NK-92 treated with Interleukin-12 subunit alpha and Interleukin-12 subunit beta, amount 100 ng/mL, for 24 hours (cell line): ENCODE measurements at places on chromosomes 16 and 17.

GRCh38 chr16:4936181-4936990, 562 bp downstream of the PPL start:
- no peak for DNase-seq

DNA sequence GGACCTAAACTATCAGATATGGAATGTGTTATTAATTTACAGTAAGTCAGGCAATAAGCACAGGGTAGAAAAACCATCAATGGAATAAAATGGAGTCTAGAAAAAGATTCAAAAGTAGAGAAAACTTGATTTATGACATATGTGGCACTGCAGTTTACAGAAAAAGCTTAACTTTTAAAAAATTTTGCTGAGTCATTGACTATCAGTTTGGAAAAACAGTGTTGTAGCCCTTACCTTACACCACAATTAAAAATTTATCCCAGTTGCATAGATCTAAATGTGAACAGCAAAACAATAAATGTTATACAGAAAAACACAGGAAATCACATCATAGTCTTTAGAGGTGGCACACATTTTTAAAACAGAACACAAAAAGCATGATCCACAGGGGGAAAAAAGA, 108.5 kb downstream of the USP22 start:
- no peak for DNase-seq

- no peak for DNase-seq
These were observed 49.0 kb downstream of the SOX9 start for GRCh38 chr17:72169823-72170222.

- DNase-seq, result no peak
These were observed 14.3 kb downstream of the POLR3E start for GRCh38 chr16:22311520-22311919.

- DNase-seq, result no peak
These were observed 225.9 kb downstream of the CNTNAP4 start for GRCh38 chr16:76503091-76503490.

- DNase-seq, result no peak
These were observed 147.0 kb downstream of the ABCA8 start for GRCh38 chr17:68807998-68808772.

GRCh38 chr17:33113276-33113990, 121.8 kb downstream of the SPACA3 start:
- DNase-seq, result no peak

- DNase-seq, result no peak
These were observed 16.8 kb upstream of the COG7 start for GRCh38 chr16:23469814-23470213.

GRCh38 chr16:13558752-13559151, 361.2 kb upstream of the ERCC4 start:
- no peak for DNase-seq

- peak; percentile 42 for DNase-seq
These were observed 14.6 kb upstream of the CD79B start for GRCh38 chr17:63946440-63947363.

DNA sequence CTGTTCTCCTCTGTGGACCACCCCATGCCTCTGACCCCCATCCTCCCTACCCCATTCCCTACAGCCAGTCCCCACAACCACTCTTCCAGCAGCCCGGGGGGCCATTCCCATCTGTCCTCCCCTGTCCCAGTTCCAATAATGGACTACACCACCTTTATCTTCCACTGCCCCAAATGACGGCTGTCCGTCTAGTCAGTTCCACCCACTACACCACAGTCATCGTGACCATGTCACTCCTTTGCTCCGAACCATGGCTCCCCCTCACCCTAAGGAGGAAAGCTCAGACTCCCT, 15.3 kb downstream of the PDP2 start:
- DNase-seq, result no peak

DNA sequence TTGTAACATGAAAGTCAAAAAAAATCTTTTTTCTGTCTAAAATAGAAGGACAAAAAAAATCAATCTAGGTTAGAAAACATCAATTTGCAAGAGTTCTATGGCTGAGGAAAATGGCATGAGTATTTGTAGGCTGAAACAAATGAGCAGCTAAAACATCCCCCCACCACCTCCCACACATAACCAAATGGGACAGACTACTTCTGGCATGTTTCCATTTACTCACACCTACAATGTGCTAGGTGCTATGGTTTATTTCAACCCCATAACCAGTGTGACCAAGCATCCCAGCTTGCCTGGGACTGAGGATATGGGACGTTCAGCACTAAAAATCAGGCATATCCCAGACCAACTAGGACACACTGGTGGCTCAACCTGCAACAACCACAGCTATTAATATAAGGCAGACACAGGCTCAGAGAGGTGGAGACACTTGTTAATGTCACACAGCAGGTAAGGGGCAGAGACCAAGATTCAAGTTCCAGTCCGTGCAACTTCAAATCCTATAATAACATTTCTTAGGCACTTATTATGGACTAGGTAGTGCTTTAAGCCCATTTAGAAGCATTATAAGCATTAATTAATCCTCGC, 96.0 kb downstream of the XYLT1 start:
- DNase-seq, result no peak

DNA sequence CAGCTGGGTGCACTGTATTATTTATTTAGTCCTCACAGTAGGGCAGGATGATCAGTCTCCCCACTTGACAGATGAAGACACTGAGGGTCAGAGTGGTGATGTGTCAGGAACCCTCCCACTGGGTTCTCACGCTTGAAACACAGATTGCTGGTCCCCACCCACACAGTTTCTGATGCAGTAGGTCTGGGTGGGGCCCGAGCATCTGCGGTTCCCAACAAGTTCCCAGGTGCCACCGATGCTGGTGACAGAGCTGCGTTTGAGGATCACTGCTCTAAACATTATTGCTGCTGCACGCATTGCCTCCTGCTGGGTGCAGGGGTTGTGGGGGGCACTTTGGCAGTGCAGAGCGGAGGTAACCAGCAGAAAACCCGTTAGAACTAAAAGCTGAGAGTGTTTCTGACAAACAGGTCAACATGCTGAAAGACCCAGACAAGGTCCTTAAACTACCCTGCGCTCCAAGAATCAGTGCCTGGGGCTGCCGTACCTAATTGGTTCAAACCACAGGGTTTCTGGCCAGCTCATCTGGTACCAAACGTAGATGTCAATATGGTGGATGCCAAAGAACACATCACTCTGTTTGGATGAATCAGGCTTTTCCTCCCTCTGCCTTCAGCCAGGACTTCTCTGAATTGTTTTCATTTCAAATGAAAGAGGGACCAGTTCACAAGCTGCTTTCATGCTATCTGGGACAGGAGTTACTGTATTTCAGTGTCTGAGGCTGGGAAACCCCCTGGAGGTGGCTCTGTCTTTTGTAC, 76.0 kb downstream of the ABCC1 start:
- DNase-seq, result no peak

- DNase-seq, result no peak
These were observed 2.7 kb downstream of the FBXO31 start for GRCh38 chr16:87380881-87381280.

GRCh38 chr17:28569446-28569845, 1.9 kb downstream of the PIGS start:
- DNase-seq, result no peak

- peak; percentile 24 for DNase-seq
These were observed 198.8 kb upstream of the CACNG5 start for GRCh38 chr17:66636111-66636510.

GRCh38 chr17:82000803-82001570, 21.7 kb downstream of the CENPX start:
- no peak for DNase-seq

GRCh38 chr17:50114849-50115357, 15.1 kb downstream of the SAMD14 start:
- no peak for DNase-seq

DNA sequence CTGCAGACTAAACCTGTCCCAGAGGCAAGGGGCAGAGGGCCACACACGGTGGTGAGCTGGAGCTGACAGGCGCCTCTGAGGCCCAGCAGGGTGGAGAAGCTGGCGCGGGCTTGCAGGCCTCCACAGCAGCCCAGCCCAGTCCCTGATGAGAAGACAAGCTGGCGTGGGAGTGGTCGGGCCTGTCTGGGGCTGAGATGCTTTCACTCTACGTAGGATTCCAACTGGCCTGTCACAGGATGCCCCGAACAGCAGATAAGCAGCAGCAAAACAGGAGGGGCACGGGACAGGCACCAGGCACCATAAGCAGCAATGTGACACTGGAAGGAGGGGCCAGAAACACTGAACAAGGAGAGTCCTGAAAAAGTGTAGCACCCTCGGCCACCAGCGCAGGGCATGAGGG, 40.1 kb downstream of the PEMT start:
- DNase-seq, result no peak

- DNase-seq, result no peak
These were observed at the start of gene TEKT3 for GRCh38 chr17:15341385-15341849. Gene TEKT3 (minus strand): TSS chr17:15341597. CDS start chr17:15331585, 10,012 bp downstream.

DNA sequence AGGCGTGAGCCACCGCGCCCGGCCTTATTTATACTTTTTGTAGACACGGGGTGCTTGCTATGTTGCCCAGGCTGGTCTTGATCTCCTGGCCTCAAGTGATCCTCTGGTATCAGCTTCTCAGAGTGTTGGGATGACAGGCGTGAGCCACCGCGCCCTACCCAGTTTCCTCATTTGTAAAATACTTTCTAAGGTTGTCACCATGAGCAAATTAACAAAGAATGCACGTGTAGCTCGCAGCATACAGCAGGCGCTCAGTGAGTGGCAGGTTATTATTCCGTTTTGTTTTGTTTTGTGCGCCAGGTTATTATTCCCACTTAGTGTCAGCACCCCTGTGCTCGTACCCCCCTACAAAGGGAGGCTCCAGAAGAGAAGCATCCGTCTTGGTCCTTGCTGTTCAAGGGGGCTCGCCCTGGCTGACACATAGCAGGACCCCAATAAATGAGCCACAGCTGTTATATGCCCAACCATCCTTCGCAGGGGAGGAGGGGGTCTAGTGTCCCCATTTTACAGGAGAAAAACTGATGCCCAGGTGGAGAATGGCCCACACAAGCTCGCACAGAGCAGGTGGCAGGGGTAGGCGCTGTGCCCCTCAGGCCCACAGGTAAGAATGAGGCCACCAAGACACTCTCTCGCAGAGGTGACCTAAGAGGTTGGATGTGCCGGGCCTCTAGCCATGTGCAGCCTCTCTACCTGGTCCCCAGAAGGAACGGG, 686 bp upstream of the MIEF2 start:
- no peak for DNase-seq

DNA sequence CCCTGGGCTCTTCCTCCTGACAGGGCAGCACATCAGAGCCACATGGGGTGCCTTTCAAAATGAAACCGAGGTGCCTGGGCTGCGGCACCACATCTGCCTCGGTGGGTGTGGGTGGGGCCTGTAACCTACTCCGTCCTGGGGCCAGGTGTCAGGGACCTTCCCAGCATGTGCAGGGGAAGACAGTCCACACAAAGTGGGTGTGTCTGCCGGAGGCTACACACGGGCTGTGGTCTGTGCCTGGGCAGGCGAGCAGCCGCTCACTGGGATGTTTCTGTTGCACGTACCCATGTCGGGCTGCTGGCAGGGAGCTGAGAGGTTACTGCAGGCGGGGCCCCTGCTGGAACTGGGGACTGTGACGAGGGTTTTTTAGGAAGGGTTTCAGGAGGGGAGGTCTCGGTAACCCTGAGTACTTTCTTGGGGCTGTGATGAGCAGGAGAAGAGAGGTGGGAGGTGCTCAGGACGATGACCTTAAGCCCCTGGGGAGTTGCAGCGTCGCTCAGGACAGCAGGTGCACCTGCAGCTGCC, 351.2 kb downstream of the SEC14L1 start:
- no peak for DNase-seq

DNA sequence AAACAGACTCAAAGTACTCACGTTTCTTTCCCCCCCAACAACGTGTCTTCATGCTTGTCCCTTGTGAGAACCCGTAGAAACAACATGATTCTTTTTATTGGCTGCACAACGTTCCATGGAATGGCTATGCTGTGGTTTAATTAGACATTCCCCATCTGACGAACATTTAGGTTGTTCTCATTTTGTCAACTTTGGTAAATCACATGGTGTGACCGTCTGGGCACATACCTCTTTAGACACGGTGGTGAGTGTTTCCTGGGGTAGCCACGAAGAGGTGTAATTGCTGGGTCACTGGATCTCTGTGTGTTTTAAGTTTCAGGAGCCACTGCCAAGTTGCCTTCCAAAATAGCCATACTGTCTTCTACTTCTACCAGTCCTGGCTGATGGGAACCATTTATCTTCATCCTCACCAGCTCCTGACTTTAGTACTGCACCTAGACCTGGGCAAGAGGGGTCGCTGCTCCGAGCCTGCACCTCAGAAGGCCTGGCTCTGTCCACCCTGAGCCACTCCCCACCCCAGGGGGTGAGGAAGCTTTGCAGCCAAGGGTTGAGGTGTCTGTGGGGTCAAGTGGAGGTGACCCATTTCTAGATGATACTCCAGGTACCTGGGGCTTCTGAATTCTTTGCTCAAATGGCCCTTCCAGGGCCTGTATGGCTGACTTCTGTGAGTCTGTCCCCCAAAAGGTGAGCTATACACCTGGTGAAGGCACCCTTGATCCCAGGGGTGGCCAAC, 84.7 kb downstream of the IRX5 start:
- no peak for DNase-seq

DNA sequence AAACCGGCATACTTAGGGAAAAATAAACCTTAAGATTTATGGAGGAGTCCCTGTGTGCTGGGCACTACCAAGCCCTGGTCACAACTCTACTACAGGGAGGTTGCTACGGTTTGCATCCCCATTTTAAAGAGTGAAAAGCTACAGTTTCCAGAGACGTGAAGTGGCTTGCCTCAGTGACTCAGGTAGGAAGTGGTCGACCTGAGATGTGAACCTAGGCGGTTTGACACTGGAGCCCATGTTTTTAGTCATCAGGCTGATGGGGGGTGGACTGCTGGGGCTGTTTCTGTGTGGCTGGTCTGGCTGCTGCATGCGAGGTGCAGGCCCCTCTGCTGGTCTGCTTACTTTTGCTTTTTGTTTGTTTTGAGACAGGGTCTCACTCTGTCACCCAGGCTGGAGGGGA, 6.6 kb downstream of the COX6A2 start:
- peak; percentile 84 for DNase-seq

- DNase-seq, result no peak
These were observed 69.5 kb downstream of the CMIP start for GRCh38 chr16:81514041-81514559.

GRCh38 chr17:67412032-67412431, 35.0 kb downstream of the PITPNC1 start:
- DNase-seq, result no peak

GRCh38 chr16:11073407-11073999, 129.1 kb downstream of the CLEC16A start:
- no peak for DNase-seq

DNA sequence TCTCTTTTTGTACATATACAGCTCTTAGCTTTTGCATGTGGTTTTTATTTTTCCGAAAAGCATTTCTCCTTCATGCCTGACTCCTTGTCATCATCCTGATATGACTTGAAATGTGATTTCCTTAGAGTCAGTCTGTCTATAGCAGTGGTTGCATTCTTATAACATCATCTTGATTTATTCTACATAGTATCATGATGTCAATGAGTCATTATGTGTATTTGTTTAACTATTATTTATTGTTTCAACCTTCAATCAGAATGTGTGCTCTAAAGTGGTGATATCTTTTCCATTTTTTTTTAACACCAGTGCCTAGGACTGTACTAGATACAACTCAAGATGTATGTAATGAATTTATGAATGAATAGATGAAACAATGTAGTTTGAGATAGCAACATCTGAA, 354.9 kb upstream of the CDH8 start:
- no peak for DNase-seq

- no peak for DNase-seq
These were observed 26.6 kb downstream of the PIEZO1 start for GRCh38 chr16:88758227-88758943.

GRCh38 chr16:48014349-48015135, 141.3 kb downstream of the ABCC12 start:
- no peak for DNase-seq
